ENCODE measurements at places on chromosomes 6 and 20.

DNA sequence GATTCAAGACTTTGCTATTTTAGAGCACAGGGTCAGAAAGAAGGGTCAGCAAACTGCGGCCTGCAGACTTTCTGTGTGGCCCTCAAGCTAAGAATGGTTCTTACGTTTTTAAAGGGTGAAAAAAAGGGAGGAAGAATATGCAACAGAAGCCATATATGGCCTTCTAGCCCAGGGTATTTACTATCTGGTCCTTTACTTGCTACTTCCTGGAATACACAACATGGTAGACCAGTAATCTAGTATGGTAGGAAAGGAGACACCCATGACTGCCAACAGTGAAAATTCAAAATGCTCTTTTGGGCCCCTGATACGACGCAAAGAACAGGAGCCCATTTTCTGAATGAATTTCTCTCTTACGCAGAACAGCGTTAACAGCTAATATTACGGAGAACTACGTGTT is 60.4 kb upstream of the EMILIN3 start:
- no peak for DNase-seq

GRCh38 chr6:34570066-34570833 is 14.1 kb upstream of the SPDEF start:
- DNase-seq = no peak

GRCh38 chr6:107032051-107032450 is 4.1 kb downstream of the MTRES1 start:
- no peak for DNase-seq

DNA sequence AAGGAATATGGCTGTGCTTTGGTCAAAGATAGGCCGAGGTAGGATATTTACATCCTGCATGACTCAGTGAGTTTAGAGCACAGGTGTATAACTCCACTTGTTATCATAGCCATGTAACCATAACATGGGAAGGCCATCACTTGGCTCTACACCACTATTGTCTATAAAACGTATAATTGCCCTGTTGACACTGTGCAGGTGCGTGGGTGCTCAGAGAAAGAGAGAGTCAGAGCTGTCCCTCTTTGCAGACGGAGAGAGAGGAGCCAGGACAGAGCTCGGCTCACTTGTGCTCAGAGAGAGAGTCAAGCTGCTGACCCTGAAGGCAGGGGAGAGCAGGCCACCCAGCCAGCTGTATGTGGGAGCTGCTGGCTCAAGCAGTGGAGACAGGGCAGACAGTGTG is 46.0 kb downstream of the OR2B6 start:
- DNase-seq = no peak

- no peak for DNase-seq
Measured at GRCh38 chr6:71049198-71049770, 92.4 kb upstream of the B3GAT2 start.

DNA sequence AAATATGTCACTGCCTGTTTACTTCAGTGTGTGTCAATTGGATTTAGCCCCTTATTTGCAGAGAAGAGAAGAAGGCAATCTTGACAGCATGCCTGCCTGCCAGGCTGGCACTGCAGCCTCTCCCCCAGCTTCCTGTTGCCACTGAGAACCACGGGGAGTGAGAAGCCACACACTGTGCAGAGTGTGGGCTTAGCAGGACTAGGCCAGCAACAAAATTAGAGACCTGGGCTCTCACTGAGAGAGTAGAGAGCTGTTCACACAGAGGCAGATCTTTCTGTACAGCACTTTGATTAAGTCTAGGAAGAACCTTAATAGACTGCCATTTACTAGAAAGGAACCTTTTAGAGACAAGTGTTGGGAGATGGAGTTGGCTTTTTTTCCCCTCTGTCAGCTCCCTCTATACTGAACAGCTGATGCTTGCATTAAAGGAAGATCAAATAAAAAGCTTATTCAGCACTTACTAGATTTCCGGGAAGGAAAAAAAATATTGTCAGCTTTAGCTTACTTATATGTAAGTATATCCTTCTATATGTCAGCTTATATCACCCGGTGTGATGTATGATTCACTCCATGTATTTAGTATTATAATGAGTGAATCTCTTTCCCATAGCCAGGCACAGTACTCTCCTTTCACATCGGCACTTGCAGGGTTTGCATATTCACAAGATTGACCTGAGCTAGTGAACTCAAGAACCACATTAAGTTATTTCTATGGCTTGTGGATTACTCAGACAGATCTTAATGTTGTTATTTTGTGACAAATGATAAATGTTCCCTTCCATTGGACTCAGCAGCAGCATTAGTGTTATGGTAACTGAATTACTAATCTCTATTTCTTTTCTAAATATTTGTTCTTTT is 851.0 kb upstream of the EPHA7 start:
- DNase-seq = no peak

DNA sequence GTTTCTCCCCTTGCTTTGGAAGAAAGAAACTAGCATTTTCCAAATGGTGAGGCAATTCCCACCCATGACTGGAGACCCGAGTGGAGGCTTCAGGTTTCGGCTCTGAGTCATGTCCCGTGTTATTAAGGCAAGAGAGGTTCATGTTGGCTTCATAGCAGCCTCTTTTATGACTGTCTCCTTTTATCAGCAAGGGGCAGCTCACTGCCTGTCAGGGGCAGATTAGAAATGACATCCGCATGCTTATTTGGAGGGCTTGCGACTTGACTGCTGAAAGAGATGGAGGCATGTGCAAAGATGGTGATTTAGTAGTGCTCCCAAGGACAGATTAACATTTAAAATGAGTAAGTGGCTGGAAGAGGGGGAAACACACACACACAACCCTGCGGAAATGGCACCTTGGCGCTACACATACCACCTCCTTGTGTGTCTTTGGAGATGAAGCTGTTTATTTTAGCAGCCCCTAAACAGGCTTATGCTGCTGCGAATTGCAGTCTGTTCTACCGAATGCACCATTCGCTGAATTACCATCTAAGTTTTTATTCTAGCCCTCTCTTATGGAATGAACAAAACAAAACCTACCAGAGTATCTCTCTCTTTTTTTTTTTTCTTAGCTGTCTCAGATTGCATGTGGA is 52.1 kb upstream of the VSTM2L start:
- DNase-seq = no peak
